Endothelial cell of umbilical vein (primary cell): ENCODE measurements at places on chromosomes 4 and X. TPM values are rescaled to one million over a fixed set of nuclear protein-coding genes. Genes with fewer than 3 reads are reported as not detected.

P2RY10 gene
- total RNA-seq: not detected in 2 replicates

NAP1L2 gene
- 1.0 and 1.1 TPM in 2 replicates for total RNA-seq

DNA sequence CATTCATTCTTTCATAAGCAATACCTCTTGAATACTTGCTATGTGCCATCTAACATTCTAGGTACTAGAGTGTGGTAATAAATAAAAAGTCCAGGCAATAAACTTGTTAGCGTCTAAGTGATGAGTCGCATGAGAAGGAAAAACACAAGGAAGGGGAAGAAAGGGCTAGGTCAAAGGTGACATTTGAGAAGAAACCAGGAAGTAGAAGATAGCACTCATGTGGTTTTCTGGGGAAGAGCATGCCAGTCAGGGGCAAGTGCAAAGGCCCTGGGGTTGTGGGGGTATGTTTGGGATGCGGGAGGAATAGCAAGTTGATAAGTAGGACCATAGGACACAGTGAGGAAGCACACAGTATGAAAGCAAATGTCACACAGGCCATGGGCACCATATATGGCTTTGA, 157.0 kb downstream of the TSPAN5 start:
- H3K4me3 ChIP-seq: no peak overlapping the region
- H3K36me3 ChIP-seq: no peaks in the 10 kb centered on the region
- no peaks in the 10 kb centered on the region for H3K4me1 ChIP-seq
- H3K27ac ChIP-seq: no peak overlapping the region
- no peaks in the 10 kb centered on the region for H3K27me3 ChIP-seq

GRCh38 chr4:55931043-55931442, 17.7 kb upstream of the CEP135 start:
- H3K27me3 ChIP-seq: no peaks in the 10 kb centered on the region
- no peak overlapping the region for H3K4me3 ChIP-seq
- H3K4me1 ChIP-seq: no peaks in the 10 kb centered on the region
- DNase-seq: no peak
- H3K27ac ChIP-seq: no peak overlapping the region
- H3K36me3 ChIP-seq: no peaks in the 10 kb centered on the region

CSAG2 gene
- not detected in 2 replicates for total RNA-seq

DNA sequence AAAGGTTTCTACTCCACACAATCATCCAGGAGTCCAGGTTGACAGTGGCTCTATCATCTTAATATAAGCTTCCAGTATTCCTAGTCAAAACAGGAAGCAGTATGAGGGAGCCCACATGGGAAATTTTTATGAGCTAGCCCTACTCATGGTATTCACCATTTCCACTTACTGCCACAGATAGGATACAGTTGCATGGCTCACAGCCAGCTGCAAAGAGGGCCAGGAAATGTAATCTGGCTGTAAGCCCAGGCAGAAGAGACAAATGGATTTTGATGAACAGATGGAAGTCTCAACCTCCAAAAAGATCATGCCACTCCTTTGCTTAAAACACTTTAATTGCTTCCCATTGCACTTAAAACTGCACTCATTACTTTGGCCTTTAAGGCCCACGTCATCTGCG, 150.6 kb downstream of the ADAMTS3 start:
- no peaks in the 10 kb centered on the region for H3K36me3 ChIP-seq
- H3K27ac ChIP-seq: peak overlapping the region; percentile 45
- DNase-seq: peak; percentile 89
- peaks cover 11% of the 10 kb centered on the region for H3K4me1 ChIP-seq
- no peaks in the 10 kb centered on the region for H3K27me3 ChIP-seq
